Stimulated activated CD4-positive, alpha-beta T cell treated with anti-CD3 and anti-CD28 coated beads, TNF-alpha, amount 100 ng/mL, for 48 hours (primary cell): ENCODE measurements at places on chromosomes 2 and 18.

DNA sequence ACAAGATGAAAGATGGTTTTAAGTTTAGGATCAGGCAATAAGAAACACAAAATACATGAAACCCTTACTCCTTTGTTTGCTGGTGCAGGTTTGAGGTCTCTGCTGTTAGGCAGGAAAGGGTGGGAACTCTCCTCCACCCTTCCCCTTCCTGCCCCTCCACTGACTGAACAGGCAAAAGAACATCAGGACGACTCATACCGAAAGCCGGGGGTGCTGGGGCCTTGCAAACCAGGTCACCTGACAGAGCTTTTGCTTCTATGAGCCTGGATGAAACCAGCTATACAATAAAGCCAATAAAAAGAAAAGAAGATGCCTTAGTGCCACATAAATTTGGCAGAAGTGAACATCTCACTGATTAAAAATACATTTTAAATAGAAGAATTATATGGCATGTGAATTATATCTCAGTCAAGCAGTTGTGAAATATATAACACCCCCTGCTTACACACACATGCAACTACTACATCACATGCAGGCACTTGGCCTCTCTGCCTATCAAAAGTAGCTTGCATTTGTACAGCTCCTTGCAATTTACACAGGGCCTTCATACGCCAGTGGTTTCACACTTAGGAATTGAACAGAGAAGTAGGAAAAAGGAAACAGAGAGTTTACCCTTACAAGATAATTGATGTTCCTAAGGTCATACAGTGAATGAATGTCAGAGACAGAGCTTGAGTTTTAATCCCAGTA, 215.1 kb upstream of the TRIB2 start:
- DNase-seq = peak; percentile 29

GRCh38 chr2:237488901-237489860, 2.1 kb downstream of the MLPH start:
- DNase-seq = no peak

GRCh38 chr2:134008837-134009236, 245.0 kb upstream of the MGAT5 start:
- DNase-seq = no peak

DNA sequence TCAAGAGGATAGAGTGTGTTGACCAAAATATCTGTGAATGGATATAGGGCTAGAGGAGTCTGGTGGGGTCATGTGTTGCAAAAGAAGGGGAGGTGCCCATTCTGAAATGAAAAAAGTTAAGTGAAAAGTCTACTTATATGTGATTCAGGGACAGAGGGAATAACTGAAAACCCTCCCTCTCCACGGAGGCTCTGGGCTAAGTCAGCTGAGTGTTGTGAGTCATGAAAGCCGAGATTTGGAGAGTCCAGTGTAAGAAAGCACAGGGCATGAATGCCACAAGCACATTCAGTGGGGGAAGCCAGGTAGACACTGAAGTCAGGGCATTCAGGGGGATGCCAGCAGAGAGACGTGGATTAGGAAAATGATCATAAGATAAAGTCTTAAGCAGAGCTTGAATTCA, 871.9 kb downstream of the TSN start:
- no peak for DNase-seq

DNA sequence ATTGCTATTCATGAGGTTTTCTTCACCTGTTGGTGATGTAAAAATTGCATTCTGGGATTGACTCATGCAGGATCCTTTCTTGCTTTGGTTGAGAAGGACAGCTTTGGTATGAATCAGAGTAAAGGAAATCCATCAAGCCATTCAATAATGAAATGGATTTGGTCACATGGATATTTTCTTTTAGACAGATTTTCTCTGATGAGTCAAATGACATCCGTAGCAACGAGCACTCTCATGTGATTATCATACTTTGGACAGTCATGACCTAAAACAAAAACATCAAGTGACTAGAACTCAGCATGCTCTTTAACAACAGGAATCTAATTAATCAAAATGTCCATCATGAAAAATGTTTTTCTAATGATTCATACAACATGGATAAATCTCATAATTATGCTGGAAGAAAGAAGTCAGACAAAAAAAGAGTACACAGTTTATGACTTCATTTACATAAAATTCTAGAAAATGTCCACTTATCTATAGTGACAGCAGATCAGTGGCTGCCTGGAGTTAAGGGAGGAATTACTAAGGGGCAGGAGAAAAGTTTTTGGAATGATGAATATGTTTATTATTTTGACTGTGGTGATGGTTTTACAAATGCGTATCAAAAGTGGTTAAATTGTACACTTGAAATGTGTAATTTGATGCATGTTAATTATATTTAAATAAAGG, 30.7 kb downstream of the TRAK2 start:
- no peak for DNase-seq

DNA sequence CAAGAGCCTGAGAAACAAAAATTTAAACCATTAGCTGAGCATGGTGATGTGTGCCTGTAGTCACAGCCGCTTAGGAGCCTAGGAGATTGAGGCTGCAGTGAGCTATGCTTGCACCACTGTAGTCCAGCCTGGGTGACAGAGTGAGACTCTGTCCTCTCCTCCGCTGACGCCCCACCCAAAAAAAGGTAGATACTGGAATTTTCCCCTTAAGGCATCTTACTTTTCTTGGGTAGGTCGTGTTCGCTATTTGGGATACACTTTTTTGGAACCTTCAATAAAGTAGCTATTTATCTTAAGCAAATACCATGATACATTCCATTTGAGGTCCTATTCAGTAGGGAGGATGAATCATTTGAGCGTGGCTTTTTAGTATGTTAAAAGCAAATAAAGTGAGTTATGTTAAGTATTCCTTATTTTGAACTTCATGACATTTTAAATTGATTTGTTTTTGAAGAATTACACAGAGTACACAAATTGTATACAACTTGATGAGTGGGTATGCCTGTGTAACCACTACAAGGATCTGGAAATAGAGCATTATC, 38.7 kb downstream of the RALBP1 start:
- DNase-seq = no peak

DNA sequence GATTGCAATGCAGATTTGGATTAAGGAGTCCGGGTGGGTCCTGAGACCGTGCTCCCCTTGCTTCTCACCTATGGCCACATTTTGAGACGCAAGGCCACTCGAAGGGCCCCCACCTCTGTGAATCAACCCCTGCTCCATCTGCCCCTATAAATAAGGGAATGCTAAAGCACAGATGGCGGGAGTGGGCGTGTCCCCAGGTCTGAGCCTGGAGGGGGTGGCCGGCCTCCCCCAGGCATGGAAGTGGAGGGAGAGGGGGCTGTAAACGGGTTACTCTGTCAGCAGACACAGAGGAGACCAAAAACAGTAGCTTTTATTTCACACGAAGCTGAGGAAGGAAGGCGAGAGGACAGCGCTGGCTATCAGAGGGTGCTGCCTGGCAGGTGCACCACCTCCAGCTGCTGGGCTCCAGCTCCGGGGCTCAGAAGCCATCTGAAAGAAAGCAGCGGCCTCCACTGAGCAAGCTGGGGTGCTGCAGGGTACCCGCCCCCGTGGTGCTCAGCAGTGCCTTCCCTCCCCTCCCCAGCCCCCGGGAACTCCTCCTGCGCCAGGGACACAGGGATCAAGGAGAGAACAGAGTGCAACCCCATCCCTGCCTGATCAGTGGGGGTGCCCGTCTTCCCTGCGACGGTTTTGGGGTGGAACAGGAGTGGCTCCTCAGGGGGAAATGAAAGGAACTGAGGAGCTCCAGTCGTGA, 56.7 kb upstream of the RAB6C start:
- DNase-seq = no peak

- no peak for DNase-seq
Observed at GRCh38 chr2:15763106-15763821, 171.6 kb downstream of the DDX1 start.

DNA sequence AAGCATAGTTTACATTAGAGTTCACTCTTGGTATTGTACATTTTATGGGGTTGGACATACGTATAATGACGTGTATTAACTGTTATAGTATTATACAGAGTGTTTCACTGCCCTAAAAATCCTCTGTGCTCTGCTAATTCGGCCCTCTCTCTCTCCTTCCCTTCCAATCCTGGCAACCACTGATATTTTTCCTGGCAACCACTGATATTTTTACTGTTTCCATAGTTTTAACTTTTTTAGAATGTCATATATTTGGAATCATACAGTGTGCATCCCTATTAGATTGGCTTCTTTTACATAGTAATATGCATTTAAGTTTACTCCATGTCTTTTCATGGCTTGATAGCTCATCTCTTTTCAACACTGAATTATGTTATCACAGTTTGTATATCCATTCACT, 526.7 kb downstream of the RIT2 start:
- DNase-seq = no peak

- no peak for DNase-seq
Observed at GRCh38 chr18:36311026-36311570, 13.6 kb downstream of the FHOD3 start.

- no peak for DNase-seq
Observed at GRCh38 chr2:54194761-54195750, 61.0 kb downstream of the TSPYL6 start.

DNA sequence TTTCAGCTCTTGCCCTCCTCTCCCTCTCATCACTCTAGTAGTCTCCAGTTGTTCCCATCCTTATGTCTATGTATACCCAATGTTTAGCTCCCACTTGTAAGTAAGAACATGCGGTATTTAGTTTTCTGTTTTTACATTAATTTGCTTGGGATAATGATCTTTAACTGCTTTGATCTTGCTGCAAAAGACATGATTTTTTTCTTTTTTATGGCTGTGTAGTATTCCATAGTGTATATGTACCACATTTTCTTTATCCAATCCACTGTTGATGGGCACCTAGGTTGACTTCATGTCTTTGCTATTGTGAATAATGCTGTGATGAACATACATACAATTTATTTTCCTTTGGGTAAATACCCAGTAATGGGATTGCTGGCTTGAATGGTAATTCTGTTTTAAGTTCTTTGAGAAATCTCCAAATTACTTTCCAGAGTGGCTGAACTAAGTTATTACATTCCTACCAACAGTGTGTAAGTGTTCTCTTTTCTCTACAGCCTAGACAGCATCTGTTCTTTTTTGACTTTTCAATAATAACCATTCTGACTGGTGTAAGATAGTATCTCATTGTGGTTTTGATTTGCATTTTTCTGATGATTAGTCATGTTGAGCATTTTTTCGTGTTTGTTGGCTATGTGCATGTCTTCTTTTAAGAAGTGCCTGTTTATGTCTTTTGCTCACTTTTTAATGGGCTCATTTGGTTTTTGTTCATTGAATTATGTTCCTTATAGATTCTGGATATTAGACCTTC, 179.6 kb upstream of the SLC39A10 start:
- DNase-seq = no peak

- no peak for DNase-seq
Observed at GRCh38 chr2:119683713-119684443, 4.9 kb downstream of the TMEM177 start.

- DNase-seq = no peak
Observed at GRCh38 chr18:671405-671804, 14.0 kb downstream of the TYMS start.

DNA sequence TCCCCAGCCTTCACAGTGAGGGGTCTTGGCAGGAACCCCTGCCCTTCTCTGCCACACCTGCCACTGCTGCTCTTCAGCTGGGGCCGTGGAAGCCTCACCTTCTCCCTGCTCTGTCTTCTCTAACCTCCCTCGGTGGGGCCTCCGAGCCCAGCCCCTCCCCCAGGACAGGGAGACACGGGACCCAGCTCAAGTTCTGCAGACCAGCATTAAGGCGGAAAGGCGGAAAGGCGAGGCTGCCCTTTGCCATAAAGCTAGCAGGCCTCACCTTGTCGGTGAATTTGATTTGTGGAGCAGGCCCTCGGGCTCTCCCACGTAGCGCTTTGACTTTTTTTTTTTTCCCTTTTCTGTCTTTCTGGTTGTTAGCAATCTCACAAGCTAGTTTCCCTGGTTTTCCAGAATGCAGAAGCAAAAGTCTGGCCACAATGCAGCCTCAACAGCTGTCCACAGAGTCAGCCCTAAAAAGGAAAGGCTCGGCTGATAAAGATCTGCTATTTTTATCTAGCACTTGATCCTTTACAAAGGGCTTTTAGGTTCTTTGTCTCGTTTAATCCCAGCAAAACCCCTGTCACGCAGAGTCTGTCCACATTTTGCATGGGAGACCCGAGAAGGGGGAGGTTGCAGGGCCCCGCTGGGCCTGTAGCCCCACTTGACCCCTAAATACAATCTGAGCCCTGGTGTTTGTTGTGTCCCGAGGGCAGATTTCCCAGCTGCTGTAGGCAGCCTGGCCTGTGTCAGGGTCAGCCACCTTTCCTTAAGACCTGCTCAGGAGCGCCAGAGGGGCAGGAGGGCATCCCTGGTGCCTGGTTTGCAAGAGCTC, 6.0 kb downstream of the ITM2C start:
- no peak for DNase-seq

DNA sequence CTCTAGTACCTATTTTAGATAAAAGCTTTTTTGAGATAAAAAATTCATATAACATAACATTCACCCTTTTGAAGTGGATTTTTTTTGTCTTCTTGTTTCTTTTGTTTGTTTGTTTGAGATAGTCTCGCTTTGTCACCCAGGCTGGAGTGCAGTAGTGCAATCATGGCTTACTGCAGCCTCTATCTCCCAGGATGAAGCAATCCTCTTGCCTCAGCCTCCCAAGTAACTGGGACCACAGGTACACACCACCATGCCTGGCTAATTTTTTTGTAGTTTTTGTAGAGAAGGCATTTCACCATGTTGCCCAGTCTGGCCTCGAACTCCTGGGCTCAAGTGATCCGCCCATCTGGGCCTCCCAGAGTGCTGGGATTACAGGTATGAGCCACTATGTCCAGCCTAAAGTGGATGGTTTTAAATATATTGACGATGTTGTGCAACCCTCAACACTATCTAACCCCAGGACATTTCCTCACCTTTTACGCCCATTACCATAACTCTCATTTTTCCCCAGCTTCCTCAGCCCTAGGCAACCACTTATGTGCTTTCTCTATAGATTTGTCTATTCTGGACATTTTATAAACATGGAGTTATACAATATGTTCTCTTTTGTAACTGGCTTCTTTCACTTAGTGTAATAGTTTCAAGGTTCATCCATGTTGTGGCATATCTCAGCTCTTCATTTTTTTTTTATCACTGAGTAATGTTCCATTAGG, 38.8 kb downstream of the CTIF start:
- no peak for DNase-seq

- DNase-seq = no peak
Observed at GRCh38 chr18:74509856-74510769, 13.9 kb downstream of the CNDP2 start.

- DNase-seq = no peak
Observed at GRCh38 chr2:211061612-211062296, 505.4 kb downstream of the CPS1 start.

- no peak for DNase-seq
Observed at GRCh38 chr2:215003001-215003400, 135.4 kb downstream of the ABCA12 start.
